ENCODE measurements at places on chromosomes 7 and 10.

DNA sequence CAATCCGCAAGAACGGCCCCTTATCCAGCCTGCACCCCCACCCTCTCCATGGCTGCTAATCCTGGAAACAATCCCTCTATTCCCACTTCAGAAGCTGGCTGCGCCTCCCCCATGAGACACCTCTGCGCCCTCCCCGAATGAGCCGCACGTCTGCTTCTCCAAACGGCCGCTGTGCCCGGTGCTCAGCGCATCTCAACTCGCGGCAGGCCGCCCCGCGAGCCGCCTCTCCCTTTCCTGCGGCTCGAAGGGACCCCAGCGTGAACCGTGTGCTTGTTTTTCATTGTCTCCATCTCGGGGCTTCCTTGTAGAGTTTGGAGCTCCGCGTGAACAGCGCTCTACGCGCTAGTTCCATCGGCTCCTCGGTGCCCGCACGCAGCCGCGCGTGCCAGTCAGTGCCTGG lies 20.8 kb upstream of the FXYD4 start:
- no peak for DNase-seq

DNA sequence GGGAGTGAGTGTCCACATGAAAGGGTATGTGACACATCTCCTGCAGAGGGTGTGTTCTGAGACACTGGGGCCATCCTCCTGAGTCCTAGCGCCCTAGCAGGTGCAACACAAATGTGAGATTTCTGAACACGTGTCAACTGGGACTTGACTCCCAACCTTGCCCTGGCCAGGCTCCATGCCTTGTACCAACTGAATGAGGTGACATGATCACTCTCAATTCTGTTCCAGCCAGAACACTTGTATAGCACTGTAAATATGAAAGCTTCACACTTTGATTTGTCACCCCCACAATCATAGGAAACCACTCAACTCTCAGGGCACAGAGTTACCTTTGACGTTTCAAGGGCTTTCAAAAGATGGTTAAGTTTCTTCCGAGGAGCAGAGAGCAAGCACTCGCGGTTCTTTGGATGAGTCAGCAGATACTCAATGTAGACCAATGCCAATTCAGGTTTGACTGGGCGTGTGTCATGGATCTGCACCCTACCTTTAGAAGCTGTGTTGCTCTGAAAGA lies 48.6 kb downstream of the NCAPG2 start:
- DNase-seq = no peak

DNA sequence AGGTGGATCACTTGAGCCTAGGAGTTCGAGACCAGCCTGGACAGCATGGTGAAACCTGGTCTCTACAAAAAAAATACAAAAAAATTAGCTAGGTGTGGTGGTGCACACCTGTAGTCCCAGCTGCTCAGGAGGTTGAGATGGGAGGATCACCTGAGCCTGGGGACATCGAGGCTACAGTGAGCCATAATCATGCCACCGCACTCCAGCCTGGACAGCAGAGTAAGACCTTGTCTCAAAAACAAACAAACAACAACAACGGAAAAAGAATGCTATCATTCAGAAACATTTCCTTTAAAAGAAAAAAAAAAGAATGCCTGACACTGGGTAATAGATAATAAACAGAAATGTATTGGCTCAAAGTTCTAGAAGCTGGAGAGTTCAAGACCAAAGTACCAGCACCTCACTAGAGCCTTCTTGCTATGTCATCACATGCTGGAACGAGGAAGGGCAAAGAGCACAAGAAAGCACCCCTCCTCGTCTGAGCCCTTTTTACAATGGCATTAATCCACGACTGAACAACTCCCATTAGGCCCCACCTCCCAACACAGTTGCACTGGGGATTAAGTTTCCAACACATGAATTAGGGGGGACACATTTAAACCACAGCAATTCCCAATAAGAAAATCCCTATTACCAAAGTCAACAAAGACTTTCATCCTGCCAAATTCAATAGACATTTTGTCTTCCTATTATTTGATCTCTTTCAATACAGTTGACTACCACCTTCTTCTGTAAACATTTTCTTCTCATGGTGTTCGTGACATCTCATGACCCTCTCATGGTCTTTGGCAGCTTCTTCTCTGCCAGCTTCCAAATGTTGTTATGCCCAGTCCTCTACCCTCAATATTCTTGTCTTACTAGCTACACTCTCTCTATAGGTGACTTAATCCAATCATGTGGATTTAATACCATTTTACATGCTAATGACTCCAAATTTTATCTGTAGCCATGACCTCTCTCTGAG lies 20.0 kb downstream of the AKR1D1 start:
- DNase-seq = no peak

DNA sequence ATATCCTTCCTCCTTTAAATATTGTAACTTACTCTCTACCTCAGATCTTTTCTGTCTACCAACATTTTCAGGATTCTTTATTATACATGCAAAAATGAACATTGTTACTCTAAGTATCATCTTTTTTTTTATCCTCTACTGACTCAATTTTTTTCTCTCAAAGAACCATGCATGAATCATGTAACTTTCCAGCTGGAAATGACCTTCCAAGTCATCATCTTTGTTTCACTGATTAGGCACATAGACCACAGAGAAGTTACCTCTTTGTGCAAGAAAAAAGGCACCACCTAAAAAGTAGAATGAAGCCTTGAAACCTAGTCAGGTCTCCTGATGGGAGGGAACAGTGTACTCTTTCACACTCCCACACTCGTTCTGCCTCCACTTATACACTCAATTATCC lies 234.9 kb downstream of the HGF start:
- no peak for DNase-seq

DNA sequence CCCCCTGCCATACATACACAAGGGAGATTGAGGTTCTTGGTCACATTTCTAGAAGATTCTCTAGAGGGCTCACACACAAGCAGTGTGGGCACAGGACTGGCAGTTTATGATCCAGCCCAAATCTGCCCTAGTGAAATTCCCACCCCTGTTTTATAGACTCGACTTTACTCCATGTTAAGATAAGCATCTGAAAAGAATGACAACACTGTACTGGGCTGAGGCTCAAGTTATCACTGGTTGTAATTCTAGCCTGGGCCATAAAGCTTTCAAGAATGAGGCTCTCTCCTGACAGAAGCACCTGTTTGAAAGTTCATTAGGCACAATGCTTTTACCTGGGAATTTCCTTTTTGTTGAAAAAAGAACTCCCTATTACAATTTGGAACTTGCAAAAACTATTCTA lies 195.6 kb upstream of the GLI3 start:
- DNase-seq = no peak

GRCh38 chr7:66964411-66964810 lies 31.0 kb downstream of the SBDS start:
- DNase-seq = no peak

GRCh38 chr10:8254350-8254749 lies 199.9 kb downstream of the GATA3 start:
- no peak for DNase-seq

GRCh38 chr7:101680406-101681145 lies 51.5 kb upstream of the MYL10 start:
- DNase-seq = no peak

DNA sequence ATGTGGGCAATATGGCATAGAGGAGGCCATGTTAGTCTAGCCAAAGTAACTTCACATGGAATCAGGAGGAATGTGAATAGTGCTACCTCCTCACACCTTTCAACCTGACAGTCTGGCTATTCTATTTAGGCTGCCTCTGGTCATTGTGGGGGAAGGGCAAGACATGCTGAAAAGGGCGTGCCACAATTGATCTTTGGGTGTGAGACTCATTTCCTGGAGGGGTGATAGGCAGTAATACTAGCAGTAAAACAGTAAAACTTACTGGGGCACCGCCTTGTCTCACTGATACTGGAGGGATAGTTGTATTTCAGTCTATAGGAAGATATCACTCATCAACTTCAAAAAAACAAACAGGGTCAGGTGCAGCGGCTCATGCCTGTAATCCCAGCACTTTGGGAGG lies 88.7 kb downstream of the TMEM168 start:
- no peak for DNase-seq

- no peak for DNase-seq
Measured at GRCh38 chr10:76675951-76676587, 961.5 kb downstream of the KCNMA1 start.

DNA sequence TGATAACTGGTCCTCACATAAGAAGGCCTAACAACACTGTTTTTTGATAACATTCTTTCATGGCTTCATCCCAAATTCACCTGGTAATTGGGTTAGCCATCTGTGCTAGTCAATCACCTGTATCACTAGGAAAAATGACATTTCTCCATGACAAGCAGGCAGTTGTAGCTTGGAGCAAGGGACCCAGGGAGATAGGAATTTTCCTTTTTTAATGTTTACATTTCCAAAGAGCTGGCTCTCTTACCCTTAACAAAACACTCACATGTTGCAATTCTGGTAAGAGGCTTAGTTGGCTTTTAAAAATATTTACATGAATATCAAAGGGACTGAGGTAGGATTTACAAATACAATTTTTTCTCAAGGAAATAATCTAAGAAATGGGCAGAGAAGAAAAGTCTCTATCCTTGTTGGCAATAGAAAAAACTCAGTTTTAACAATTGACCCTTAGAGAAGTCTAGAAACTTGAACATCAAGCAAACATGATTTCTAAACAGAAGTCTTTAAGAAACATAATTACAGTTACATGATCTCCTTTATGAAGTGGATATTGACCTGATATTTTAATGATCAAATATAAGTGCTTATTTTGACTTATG lies 16.1 kb upstream of the AKR1C1 start:
- no peak for DNase-seq

- no peak for DNase-seq
Measured at GRCh38 chr10:35605191-35605590, at the start of gene GJD4. TSS of gene GJD4 (plus strand) at chr10:35605341. CDS start at chr10:35605568, 227 bp downstream.

- DNase-seq = no peak
Measured at GRCh38 chr10:103763374-103764202, 91.8 kb downstream of the SH3PXD2A start.

GRCh38 chr10:36493516-36493880 lies 631.9 kb upstream of the ANKRD30A start:
- DNase-seq = no peak

DNA sequence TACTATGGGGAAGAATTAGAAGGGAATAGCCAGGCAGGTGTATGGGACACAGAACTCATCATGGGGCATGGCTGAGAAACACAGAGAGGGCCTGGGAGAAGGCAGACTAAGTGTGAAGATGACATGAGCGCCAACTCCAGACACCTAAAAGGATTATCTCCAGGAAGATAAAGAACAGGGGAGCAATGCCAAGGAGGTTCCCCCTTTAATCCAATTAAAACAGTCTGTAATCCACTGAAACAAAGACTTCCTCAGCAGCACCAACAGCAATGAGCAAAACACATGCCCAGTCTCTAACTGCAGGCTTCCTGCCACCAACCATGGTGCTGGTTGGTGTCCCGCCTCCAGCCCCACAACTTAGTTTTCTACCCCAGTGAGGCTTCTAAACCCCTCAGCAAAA lies 108.9 kb downstream of the GRID1 start:
- no peak for DNase-seq

GRCh38 chr7:95424716-95425115 lies 10.1 kb downstream of the PON2 start:
- no peak for DNase-seq

- DNase-seq = no peak
Measured at GRCh38 chr10:94677691-94678090, 5.8 kb upstream of the CYP2C18 start.

- DNase-seq = no peak
Measured at GRCh38 chr10:14693891-14694290, 80.8 kb downstream of the FAM107B start.

DNA sequence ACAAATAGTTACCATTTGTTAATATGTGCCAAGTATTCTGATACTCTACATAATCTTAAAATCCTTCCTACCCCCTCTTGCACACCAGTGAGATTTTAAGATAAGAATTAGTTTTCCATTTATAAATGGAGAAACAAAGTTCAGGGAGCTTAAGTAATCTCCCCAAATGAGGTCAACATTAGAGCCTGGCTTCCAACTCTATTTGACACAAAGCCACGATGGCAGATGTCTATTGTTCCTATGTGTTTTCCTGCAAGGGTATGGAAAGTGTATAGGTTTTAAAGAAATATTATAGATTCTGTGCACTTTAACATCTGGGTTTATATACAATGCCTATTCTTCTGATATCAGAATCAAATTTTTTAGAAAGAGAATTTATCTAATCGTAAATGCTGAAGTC lies 143.9 kb upstream of the SEMA3C start:
- no peak for DNase-seq

DNA sequence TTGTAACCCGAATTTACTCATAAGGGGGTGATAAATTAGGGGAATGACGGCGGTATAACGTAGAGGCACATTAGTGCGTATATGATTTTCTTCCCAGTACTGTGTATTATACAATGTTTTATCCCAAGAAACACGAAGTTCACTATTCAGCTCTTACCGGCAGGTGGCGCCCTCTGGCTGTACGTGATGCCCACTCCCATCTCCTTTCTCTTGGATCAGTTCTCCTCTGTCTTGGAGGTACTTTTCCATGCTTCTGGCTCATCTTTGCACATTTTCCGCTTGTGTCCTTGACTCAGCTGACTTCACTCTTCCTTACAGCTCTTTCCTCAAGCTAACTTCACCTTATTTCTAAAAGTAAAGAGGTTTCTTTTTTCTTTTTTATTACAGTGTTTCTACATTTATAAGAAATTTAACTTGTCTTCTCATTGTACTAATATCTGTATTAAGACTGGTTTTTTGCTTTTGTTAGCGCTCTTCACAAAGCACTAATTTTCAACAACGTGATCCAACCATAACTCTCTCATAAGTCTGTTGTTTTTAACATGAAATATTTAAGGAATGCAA lies 21.3 kb downstream of the TMEM176B start:
- DNase-seq = peak; percentile 47

GRCh38 chr10:114607358-114607998 lies 50.6 kb downstream of the ABLIM1 start:
- DNase-seq = no peak

GRCh38 chr10:22597138-22597537 lies 117.2 kb downstream of the PIP4K2A start:
- no peak for DNase-seq

GRCh38 chr7:69862413-69863064 lies 264.3 kb downstream of the AUTS2 start:
- DNase-seq = no peak

DNA sequence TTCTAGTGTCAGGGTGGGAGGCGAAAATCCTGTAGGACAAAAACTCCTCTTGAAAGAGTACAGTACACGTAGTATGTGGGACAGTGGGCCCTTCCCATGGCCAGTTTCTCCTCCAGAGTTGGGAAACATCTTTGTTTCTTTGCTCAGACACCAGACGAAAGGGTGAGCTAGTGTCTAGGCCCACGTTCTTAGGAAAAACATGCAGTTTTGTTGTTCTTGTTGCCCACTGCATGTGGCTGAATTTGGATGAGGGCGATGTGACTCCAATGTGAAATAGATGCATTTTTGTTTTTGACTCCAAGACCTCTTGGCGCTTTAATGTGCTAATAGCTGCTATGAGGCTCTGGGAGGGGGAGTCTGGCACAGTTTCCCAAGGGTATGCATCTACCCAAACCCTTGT lies 100.8 kb downstream of the ATXN7L1 start:
- DNase-seq = no peak

Data from activated CD4-positive, CD25-positive, alpha-beta regulatory T cell (primary cell).